ENCODE measurements at places on chromosomes 16 and 17.

GRCh38 chr16:62254372-62254771 is 218.1 kb upstream of the CDH8 start:
- DNase-seq, result no peak

- DNase-seq, result no peak
Measured at GRCh38 chr17:40522250-40522960, 21.0 kb upstream of the TNS4 start.

- no peak for DNase-seq
Measured at GRCh38 chr17:15240644-15241043, 24.5 kb downstream of the PMP22 start.

- DNase-seq, result no peak
Measured at GRCh38 chr17:6024576-6024975, 45.6 kb upstream of the WSCD1 start.

GRCh38 chr17:44307387-44308186 is 814 bp upstream of the RUNDC3A start:
- DNase-seq, result no peak

All from T follicular helper cell (primary cell).